NCI-H82 (cell line): ENCODE measurements at places on chromosomes 12 and 14.

DNA sequence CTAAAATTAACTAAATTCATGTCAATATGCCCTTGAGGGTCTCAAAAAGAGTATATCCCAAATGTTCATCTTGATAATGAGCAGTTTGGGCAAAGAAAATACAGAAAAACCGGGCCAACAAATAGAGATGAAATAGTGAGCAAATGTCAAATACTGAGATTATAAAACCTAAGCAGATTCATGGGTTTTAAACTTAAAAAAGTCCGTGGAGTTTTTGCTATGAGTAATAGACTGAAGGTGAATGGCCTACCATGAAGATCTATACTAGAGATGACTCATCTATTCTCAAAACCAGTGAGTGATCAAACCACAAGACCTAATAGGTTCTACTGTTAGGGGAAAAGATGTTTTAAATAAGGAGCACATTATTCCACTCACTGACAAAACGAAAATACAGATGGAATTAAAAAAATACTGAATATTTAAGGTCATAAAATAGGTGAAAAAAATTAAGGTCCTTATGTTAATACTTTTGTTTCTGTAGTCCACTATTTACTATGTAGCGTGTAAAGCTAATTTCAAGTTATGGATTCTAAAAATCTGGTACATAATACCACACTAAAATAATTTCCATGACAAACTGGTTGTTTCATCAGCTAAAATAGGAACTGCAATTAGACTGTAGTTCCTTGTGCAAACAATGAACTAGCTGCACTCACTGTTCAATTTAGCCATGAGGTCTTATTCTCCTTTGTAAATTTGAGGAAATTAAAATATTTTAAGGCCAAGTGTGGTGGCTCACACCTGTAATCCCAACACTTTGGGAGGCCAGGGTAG lies 5.0 kb downstream of the HNRNPC start:
- DNase-seq: no peak

- DNase-seq: no peak
Observed at GRCh38 chr12:2359725-2360629, 307.2 kb downstream of the CACNA1C start.

DNA sequence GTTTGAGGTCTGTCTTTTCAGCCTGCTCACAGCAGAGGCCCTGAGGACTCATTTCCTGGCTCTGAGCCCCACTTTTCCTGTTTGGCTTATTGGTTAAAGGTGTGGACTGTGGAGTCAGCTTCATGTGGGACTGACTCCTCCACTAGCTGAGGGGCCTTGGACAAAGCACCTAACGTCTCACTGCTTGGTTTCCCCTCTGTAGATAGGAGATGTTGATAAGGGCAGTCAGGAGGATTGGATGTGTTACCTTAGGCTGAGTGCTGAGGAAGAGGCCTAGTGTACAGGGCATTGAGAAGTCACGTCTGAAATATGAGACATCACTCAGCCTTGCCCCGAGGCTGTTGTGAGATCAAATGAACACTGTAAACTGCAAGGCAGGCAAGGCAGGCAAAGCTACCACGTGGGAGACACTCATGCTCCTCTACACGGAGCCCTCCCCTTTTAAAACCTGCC lies 27.1 kb upstream of the TCL1A start:
- no peak for DNase-seq

DNA sequence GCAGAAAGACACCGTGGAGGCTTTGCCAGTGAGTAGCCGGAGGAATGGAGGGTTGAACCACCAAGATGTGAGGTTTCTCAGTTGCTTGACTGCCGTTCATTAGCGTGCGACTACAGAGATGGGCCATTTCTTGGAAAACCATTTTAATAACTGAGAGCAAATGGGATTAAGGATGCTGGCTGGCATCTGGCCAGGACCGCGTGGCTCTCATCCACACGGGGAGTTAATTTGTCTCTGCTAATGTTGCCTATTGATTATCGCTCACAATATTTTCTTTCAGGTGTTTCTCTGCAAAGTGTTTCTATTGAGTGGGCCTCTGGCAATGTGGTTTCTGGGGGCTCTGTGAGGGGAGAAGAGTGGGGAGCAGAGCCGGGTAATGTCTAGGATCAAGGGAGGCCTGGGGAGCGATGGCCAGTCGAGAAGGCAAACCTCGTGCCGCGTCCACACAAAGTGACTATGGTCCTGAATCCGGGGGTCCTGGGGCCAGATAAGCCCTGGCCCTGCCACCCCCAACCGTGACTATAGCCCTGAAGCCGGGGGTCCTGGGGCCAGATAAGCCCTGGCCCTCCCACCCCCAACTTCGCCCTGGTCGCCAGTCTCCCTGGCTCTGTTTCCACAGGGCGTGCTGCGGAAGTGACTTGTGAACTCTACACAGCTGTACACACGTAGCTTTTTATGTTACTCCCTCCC lies 110.6 kb downstream of the PRMT8 start:
- peak; percentile 72 for DNase-seq

GRCh38 chr14:58243790-58244555 lies 670 bp upstream of the PSMA3 start:
- peak; percentile 53 for DNase-seq

- DNase-seq: peak; percentile 46
Observed at GRCh38 chr12:55741931-55742680, 816 bp upstream of the GDF11 start.

DNA sequence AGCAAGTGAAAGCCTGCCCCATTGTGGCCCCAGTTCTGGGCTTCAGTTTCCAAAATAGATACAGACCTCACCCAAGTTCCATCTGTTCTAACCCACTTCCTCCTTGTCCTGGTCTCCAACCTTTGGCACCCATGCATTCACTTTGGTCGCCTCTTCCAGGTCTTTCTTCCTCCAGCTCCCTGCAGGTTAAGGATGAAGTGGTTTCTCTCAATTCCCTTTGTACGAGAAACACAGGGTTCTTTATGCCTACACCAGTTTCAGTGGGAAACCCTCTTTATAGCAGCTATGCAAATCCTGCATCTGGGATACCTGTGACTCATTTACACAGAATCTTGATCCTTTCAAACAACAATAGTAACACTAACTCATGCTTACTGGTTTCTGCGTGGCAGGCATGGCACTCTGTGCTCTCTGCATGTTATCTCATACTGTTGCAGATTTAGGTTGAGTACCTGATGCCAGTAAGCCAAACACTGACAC lies 110.6 kb upstream of the AMIGO2 start:
- DNase-seq: no peak

DNA sequence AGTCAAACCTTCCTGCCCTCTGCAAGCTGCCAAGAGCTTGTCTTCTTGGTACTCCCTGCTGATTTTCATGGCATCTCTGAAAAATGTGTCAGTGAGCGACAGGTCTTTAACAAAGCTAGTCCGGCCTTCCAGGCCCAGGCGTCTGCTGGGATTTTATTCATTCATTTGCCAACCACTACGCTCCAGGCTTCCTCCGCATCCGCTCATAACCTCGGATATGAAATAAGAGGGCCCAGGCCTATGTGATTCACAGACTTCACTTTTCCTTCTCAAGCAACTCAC lies 13.8 kb downstream of the TSPAN9 start:
- no peak for DNase-seq

DNA sequence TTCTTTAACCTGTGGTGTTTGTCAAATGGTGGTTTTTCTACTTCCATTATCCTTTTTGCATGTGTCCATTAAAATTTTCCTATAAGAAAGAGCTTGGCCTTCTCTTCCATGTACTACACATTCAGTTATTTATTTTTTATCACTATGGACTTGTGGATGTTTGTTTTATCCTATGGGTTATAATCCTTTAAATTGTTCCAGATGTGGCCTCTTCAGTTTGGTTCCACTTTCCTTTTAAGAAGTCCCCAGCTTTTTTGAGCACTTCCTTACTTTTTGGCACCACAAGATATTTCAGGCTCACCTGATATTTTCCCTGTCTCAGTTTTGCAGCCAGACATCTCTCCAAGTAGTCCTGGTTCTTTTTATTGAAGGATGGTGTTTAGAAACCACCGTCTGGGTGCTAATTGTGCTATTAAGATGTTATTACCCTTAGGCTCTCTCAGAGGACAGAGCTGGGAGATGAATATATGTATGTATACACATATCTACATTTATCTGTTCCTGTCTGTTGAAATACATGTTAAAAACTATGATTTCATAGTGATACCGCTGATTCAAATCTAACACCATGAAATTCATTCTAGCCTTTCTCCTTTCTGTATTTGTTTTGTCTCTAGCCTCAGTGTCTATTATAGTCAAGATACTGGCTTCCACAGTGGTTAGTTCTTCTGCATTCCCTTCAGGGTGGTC lies 408.5 kb upstream of the RGS6 start:
- DNase-seq: no peak

- DNase-seq: no peak
Observed at GRCh38 chr14:100504372-100505078, 82.7 kb downstream of the BEGAIN start.

DNA sequence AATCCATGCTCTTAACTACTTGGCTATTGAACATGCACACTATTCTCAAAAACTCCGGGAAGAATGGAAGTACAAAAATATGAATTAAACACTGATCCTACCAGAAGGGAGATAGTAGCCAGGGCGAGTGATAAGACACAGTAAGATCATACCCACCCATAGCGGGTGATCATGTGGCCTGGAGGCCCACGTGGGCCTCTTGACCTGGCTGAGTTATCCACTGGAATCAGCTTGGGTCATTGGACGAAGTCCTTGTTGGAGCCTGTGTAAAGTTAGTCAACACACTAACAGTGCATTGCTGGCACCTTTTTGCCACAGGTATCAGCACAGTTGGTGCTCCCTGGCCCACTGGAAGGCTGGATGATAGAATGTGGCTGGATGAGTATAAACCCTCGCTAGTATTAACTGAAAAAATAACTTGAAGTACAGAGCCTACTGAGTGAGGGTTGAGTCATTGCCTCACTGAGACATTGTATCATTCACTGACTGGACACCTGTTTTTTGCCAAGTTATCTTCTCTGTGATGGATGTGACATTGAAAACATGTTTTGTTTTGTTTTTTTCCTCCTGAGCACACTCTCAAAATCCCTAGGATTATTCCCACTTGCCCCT lies 149.2 kb upstream of the FUT8 start:
- DNase-seq: peak; percentile 2

DNA sequence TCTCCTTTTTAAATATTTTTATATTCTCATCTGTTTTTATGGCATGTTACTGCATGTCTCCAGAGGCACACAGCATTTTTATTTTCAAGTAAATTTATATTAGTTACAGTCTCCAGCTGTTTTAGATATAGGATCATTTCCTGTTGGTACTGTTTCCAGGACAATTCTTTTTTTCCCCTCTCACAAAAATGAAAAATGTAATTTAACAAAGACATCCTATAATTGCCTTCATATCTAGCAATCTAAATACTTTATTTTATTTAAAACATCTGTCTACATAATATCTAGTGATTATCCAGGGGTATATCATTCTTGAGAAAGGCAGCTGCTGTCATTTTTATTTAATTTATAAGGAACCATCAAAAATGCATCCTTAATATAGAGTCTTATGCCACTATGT lies 272.4 kb upstream of the NPAS3 start:
- no peak for DNase-seq

DNA sequence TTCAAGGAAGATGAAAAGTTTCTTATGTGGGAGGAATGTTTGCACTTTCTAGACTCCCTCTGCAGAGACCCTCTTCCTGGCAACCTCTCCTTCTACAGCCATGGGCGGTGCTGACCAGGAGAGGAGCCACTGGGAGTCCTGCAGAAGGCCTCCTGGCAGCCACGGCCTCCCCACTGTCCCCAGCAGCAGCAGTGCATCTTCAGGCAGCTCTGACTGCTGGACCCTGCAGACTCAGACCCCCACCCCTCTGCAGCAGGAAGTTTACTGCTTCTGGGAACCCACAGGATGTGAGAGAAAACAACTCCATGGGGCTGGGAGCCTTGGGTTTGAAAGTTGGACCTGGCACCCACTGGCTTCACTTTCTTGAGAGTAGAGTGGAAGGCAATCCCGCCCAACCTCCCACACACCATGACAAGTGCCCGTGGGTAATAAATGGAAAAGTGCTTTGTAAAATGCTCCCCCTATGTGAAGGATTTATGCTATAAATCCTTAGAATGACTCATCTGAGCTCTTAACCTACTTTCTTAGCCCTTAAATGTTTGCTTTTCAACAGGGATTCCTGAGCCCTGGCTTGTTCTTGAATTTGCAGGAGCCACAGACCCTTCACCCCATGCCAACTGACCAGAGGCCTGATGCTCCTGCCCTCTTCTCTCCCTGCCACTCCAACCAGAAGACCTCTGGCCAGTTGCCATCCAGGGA lies 37.5 kb upstream of the DDX11 start:
- DNase-seq: no peak

DNA sequence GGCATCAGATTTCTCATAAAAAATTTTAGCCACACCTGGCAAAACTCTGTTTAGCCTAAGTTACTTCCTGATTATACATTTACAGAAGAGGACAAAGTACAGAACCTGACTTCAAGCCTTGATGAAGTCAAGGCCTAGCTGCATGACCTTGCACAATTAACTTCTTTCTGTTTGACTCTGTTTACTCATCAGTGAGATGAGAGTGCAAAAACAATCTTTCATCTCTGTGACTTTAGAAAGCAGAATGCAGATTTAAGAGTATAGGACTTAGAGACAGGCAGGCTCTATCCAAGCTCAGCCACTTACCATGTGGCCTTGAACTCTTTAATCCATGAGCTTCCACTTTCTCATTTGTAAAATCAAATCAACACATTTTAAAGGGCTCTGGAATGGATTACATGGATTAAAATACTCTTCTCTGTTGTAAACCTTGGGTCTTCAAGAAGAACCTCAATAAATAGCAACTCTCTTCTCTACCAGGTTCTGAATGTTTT lies 1178.9 kb downstream of the FLRT2 start:
- no peak for DNase-seq

DNA sequence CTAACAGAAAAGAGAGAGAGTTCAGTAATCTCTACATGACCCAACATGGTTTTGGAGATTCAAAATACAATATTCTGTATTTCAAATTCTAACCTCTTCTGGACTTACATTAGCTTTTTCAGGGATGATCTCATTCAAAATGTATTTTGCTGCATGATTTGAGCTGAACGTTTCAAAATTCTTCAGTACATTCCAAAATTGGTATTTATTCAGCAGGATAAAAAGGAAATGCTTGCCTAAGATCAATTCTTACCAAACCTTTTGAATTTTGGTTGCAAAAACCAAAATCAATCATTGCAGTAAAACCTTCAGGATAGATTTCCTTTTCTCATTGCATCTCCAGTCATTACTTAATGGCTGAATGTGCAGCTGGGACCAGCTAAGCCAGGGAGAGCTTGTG lies 1761.3 kb upstream of the SEL1L start:
- peak; percentile 49 for DNase-seq

- no peak for DNase-seq
Observed at GRCh38 chr12:121170611-121171260, 38.1 kb downstream of the P2RX7 start.
